ENCODE measurements at places on chromosomes 6 and 20.

- DNase-seq: no peak
These were observed 46.7 kb upstream of the EPB41L1 start for GRCh38 chr20:36107881-36108280.

- DNase-seq: no peak
These were observed 563 bp upstream of the NNAT start for GRCh38 chr20:37520419-37520955.

GRCh38 chr6:41028561-41029412 lies 10.2 kb downstream of the UNC5CL start:
- DNase-seq: no peak

GRCh38 chr6:13830803-13831202 lies 16.4 kb upstream of the MCUR1 start:
- no peak for DNase-seq

- no peak for DNase-seq
These were observed 22.6 kb upstream of the SIRPA start for GRCh38 chr20:1872459-1873097.

DNA sequence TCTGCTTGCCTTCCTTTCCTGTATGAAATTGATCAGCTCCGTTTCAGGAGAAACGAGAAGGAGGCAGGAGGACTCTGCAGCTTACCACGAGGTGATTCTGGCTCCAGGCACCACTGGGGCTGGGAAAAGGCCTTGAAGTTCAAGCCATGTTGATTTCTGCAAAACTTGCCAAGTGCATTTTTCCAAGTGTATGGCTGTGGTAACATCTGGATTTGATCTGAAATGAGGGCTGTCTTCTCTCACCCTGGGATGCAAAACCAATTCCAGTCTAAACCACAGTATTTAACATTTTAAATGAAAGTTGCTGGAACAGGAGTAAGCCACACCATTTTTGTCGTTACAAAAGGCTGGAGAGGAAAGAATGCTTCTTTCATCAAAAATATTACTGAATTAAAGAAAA lies 36.1 kb upstream of the FAM210B start:
- DNase-seq: no peak

DNA sequence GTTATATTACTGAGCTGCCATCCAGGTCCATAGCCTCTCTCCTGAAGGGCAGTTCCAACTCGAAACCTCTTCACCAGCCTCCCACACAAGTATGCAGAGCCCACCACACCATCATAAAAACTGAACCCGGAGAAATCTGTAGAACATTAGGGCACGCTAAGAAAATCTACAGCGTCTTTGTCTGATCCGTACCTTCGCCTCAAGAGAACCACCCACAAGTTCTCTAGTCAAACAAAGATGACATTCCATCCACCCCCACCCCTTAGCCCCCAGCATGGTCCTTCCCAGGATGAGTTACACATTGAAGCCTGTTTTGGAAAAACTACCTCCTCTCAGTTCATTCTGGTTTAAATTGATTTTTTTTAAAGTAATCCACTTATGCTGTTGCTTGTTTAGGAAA lies 219.7 kb downstream of the ZMYND8 start:
- no peak for DNase-seq

DNA sequence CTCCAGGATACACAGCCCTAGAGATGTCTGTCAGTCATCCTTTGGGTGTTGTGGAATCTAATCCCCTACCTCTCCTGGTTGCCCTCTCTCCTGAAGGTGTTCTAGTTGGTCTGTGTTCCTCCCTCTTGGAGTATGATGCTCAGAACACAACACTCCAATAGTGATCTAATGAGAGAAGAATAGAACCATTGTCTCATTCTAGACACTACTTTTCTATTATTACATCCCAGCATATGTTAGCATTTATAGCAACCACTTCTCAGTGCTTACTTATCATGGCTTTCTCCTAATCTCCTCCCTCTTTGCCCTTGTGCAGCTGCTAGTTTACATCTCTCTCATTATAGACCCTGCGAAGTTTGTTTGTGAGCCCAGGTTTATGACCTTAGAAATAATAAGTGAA lies 109.0 kb downstream of the UNC5CL start:
- DNase-seq: no peak

DNA sequence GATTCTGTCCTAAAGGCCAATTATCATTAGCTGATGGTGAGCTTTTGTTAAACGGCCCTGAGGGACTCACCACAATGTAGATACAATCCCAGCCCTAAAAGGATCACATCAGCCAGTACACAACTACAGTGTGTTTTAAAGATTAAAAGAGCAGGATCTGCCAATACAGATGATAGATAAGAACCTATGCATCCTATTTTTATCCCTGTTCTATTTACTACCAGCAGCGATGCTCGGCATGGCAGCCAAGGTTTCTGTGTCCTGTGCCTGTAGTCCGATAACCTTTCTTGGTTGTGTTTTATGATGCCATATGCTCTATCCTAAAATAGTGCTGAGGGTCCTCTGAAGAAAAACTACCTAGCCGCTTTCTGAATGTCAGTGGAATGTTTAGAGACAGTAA lies 289.4 kb downstream of the PHACTR1 start:
- no peak for DNase-seq

DNA sequence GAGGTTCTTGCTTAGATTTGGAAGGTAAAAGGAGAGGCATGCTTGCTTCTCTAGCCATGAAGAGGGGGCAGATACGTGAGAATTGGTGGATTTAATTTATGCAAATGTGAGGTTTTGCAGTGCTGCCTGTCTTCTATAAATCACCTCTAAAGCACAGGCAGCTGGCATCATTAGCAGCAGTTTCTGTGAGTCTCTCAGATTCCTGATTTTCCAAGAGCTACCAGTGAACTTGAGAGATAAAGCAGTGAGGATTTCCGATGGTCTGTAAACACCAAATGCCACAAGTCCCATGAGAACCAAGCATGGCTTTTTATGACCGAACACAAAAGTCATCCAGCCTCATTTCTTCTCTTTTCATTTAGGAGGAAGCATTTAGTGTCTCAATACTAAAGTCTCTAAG lies 3.2 kb upstream of the SIRPB2 start:
- no peak for DNase-seq

GRCh38 chr6:47203266-47203937 lies 106.3 kb downstream of the TNFRSF21 start:
- no peak for DNase-seq

DNA sequence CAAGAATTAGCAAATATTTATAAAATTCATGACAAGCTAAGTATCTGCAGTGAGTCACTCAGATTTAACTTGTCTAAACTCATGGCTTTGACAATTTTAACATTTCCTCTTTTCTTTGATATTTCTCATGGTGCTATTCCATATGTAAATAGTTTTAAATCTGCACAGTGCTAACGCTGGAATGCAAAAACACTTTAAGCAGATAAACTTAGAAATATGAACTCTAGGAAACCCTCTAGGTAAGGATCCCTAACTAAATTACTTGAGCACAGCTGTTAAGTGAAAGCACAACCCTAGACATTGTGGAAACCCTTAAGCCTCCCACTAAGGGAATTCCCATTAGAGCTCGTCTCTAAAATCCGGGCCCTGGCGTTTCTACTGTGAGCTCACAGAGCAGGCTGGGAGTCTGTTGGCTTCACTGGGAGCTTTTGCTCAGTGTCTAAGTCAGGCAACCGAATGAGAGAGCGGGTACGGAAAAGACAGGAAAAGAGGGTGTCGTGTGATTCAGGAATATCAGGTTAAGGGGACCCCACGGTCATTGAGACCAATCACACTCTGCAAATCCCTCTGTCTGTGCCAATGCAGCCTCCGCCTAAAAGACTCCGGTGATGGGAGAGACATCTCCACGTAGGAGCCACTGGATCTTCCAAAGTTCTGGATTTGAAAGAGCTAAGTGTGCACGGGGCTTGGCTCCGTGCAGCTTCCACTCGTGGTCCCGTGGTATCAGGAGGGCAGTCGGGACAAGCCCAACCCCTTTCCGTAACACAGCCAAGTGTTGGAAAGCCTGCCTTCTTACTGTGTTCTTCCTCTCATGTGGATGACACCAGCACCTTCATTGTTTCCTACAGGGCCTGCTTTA lies 112.3 kb upstream of the RPS6KA2 start:
- DNase-seq: no peak

DNA sequence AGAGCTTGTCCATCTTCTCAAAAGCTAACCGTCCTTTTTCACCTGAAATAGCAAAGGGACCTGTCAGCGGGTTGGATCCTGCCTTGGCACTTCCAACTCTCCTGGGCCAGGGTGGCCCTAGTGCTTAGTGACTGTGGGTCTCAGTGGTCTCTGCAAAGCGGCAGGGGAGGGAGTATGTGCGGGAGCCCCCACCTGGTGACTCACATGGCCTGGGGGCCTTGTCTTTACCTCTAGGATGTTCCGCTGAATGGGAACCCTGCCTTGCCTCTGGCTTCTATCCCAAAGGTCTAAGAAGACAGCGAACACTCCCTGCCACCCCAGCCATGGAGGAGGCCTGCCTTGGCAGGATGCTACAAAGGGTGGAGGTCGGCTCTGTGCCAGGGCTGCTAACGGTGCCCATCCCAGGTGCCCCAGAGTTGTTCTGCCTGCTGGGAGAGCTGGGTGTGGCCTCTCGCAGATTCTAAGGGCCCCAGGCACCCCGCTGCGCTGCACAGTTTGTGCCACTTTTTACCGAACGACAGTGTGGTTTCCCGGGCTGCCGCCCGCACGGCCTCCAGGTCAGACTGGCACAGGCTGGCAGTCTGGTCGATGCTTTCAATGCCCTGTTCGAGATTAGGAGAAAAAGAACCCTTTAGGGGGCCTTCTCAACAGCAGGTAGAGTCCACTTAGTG lies 77.2 kb downstream of the PTPN1 start:
- DNase-seq: no peak

GRCh38 chr6:121305957-121306607 lies 28.2 kb downstream of the TBC1D32 start:
- DNase-seq: no peak

GRCh38 chr6:157841211-157841840 lies 18.3 kb downstream of the SNX9 start:
- no peak for DNase-seq

- no peak for DNase-seq
These were observed 1.4 kb downstream of the GRIK2 start for GRCh38 chr6:101394936-101395335.

GRCh38 chr20:43055181-43055884 lies 134.4 kb downstream of the PTPRT start:
- DNase-seq: no peak

GRCh38 chr6:21348504-21349195 lies 244.9 kb upstream of the SOX4 start:
- no peak for DNase-seq

DNA sequence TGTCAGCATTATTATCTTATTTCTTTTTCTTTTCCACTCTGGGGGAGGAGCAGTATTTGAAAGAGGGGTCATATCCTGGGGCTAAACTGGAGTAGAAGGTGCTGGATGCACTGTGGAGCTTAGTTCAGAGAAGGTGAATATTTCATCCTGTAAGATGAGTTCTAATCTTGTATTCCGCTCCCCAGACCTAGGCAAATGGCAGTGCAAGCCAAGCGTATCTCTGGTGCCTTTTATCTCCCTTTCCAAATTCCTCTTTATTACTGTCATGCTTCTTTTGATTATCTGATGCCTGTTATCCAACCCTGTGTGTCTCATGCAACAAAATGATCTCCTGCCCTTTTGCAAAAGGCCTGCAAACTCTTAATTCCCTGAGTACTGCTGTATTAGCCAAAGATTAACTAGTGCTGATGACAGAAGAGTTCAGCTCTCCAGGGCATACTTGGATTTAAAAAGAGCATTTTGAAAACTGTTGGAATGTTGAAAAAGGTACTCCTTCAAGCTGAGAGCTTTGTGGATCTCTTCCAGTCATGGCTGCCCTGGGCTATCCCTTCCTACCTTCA lies 138.0 kb downstream of the CARMIL1 start:
- no peak for DNase-seq

GRCh38 chr20:40749985-40750506 lies 61.0 kb upstream of the MAFB start:
- no peak for DNase-seq
